ENCODE measurements at places on chromosomes 1 and 21.

- no peaks in the 10 kb centered on the region for H3K36me3 ChIP-seq
- no peaks in the 10 kb centered on the region for H3K27me3 ChIP-seq
- no peak overlapping the region for H3K4me3 ChIP-seq
- H3K4me1 ChIP-seq = no peaks in the 10 kb centered on the region
Measured at GRCh38 chr1:119815361-119815760, 4.1 kb upstream of the REG4 start.

GRCh38 chr1:193558491-193559028 lies 372.1 kb upstream of the B3GALT2 start:
- DNase-seq = no peak
- H3K4me1 ChIP-seq = no peaks in the 10 kb centered on the region
- H3K27ac ChIP-seq = no peak overlapping the region
- H3K4me3 ChIP-seq = no peak overlapping the region
- no peaks in the 10 kb centered on the region for H3K27me3 ChIP-seq

DNA sequence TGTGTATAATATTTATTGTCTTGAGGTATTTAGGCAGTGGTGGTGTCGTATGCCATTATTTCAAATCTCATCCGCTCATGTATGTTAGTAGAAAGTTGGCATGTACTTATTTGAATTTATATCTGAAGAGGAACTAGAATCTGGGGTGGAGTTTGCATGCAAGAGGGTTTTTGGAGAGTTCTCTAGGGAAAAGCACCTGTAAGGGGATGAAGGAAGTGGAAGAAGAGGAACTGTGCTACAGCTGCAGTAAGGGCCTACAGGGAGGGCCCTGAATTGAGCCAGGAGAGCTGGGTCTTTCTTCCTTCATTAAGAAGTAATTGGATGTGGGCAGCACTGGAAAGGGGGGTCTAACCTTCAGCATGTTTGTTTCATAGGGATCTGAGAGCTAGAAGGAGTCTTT lies 197.2 kb downstream of the HMCN1 start:
- no peaks in the 10 kb centered on the region for H3K36me3 ChIP-seq
- DNase-seq = no peak
- H3K27me3 ChIP-seq = no peaks in the 10 kb centered on the region
- no peak overlapping the region for H3K4me3 ChIP-seq

GRCh38 chr1:204721373-204722055 lies 36.0 kb upstream of the LRRN2 start:
- DNase-seq = no peak
- H3K36me3 ChIP-seq = no peaks in the 10 kb centered on the region
- no peak overlapping the region for H3K4me3 ChIP-seq
- no peak overlapping the region for H3K27ac ChIP-seq

GRCh38 chr1:83033682-83034081 lies 965.2 kb downstream of the TTLL7 start:
- H3K27ac ChIP-seq = no peak overlapping the region
- H3K27me3 ChIP-seq = no peaks in the 10 kb centered on the region
- H3K4me1 ChIP-seq = no peaks in the 10 kb centered on the region
- DNase-seq = no peak
- no peaks in the 10 kb centered on the region for H3K36me3 ChIP-seq
- no peak overlapping the region for H3K4me3 ChIP-seq

DNA sequence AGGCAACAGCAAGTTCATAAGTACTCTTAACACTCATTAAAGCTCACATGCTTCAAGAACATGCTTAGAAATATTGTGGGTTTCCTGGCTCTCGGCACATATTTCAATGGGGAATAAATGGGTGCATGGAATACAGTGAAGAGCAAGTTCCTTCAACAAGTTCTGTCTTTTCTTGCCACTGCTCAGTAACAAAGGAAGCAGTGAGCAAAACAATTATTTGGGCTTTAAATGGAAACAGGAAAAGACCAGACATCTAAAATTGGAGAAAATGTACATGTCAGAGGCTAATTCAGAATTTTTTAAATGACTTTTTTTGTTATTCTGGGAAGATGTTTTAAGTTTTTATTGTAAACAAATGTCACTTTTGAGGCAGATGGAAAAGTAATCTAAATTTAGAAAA lies 478.7 kb downstream of the SETD4 start:
- DNase-seq = no peak
- H3K27ac ChIP-seq = no peak overlapping the region
- H3K27me3 ChIP-seq = peaks cover under 1% of the 10 kb centered on the region
- no peak overlapping the region for H3K4me3 ChIP-seq

DNA sequence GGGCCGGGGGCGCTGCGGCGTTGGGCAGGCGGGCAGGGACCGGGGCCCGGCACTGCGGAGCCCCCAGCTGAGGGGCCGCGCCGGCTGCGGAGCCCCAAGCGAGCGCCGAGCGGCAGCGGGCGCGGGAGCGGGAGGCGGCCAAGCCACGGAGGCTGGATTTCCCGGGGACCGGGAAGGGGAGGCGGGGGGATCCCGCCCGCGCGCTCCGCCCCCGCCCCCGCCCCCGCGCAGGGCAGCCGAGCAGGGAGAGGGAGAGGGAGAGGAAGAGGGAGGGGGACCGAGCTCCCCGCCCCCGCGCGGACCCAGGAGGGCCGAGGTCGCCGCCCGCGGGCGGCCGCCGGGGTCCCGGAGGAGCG lies at the start of gene DLGAP3:
Gene DLGAP3 (minus strand): TSS at position 154 of the 356 bp plus-strand sequence. CDS start 24,267 bp downstream, outside the sequence.
- peaks cover 13% of the 10 kb centered on the region for H3K4me1 ChIP-seq
- H3K27me3 ChIP-seq = peaks cover 46% of the 10 kb centered on the region
- H3K4me3 ChIP-seq = peak within 1 kb of the TSS; percentile 46
- no peak within 1 kb of the TSS for H3K27ac ChIP-seq
- no peak for DNase-seq

DNA sequence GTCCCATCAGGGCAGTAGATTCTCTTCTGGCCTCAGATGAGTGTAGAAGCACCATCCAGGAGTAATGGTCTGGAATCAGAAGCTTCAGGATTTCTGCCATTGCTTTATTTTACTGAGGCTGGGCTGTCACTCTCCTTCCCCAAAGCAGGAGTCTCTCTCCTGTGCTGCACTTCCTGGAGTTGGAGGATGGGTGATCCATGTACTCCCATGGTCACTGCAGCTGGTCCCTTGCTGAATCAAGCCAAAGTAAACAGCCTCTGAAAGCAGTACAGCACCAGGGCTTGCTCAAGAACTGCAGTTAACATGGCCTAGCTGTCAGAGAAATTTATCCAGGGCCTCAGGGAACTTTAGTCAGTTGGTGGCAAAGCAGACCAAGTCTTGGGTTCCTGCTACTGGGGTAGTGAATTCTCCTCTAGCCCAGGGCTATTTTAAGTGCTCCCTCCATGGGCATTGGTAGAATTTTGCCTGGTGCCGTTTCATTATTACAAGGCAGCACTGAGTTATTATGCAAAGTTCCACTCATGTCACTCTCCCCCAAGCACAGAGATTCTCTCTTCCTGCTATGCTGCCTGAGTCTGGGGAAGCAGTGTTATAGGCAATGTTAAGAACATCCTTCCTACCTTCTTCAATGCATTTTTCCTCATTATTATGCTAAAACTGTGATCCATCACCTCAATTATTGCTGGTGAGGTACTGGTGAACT lies 29.5 kb downstream of the DRAM2 start:
- H3K4me1 ChIP-seq = no peaks in the 10 kb centered on the region
- H3K36me3 ChIP-seq = no peaks in the 10 kb centered on the region
- H3K27me3 ChIP-seq = no peaks in the 10 kb centered on the region
- H3K27ac ChIP-seq = no peak overlapping the region
- no peak for DNase-seq

DNA sequence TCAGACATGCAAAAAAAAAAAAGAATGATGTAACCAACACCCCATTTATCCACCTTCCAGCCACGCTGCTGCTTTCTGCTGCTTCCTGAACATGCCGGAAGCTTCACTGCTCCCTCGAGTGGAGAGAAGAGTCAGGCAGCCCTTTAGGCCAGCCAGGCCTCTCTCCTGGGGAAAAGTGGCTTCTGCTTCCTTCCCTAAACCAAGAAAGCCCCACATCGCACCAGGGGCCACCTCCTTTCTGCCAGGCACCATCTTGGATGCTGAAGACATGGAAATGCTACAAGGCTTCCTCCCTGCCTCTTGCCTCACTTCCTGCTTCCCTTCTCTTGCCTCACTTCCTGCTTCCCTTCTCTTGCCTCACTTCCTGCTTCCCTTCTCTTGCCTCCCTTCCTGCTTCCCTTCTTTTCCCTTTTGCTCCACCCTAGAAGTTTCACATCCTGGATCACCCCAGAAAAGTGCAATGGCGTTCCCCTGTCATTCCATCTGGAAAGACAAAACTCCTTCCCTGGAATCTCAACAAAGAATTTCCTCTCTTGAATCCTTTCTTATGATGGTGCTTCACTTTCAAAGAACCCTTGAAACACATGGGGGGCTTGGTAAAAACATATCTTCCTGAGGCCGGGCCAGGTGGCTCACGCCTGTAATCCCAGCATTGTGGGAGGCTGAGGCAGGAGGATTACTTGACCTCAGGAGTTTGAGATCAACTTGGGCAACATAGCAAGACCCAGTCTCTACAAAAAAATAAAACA lies 18.7 kb downstream of the TNFRSF8 start:
- no peaks in the 10 kb centered on the region for H3K27me3 ChIP-seq
- H3K27ac ChIP-seq = no peak overlapping the region
- DNase-seq = no peak
- H3K36me3 ChIP-seq = no peaks in the 10 kb centered on the region
- H3K4me1 ChIP-seq = no peaks in the 10 kb centered on the region
- H3K4me3 ChIP-seq = no peak overlapping the region

GRCh38 chr1:66774438-66774837 lies 22.2 kb downstream of the DYNLT5 start:
- no peak overlapping the region for H3K27ac ChIP-seq
- no peak overlapping the region for H3K4me3 ChIP-seq
- no peaks in the 10 kb centered on the region for H3K36me3 ChIP-seq
- no peaks in the 10 kb centered on the region for H3K4me1 ChIP-seq
- DNase-seq = no peak
- no peaks in the 10 kb centered on the region for H3K27me3 ChIP-seq

Data from heart right ventricle (tissue), 16 donors.